ENCODE measurements at places on chromosomes 6 and 20.

GRCh38 chr6:27651371-27651732, 178.4 kb upstream of the ZNF184 start:
- no peak for DNase-seq

GRCh38 chr6:30903236-30903635, 4.8 kb upstream of the GTF2H4 start:
- DNase-seq: no peak

- no peak for DNase-seq
Measured at GRCh38 chr6:89554106-89554505, 84.4 kb downstream of the LYRM2 start.

DNA sequence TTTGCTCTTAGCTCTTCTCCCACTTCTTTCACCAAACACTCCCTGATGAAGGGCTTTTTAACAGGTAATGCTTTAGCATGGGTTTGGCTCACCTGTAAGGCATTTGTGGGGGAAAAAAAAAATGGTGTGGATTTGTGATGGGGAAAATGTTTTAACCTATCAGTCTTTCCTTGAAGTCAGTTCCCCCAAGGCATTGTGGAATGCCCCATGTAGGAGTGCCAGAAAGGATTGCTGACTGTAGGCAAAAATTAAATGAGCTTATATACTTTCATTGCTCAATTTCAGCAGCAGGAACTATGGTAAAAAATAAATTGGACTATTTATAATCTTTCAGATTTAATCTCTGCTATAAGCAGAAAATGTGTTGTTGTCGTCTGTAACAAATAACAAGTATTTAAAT, 10.6 kb upstream of the SASH1 start:
- no peak for DNase-seq
